Bronchial epithelial cell (primary cell): ENCODE measurements at places on chromosomes 4 and X.

GRCh38 chrX:54540289-54540688 is 10.3 kb downstream of the GNL3L start:
- no peak for DNase-seq

DNA sequence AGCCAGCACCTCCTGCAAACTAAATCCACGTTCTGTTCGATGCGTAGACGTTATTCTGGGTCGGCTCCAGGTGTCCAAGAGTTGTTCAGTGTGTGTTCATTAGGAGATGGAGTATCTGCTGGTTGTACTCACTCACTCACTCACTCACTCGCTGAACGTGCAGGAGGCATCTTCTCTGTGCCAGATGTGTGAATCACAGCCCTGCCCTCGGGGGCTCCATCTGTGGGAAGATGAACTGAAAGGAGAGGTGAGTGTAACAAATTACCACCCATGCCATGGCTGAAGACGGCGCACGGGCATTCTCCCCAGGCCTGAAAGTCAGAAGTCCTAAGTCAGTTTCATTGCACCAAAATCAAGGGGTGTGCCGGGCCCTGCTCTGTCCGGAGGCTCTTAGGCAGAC is 16.1 kb downstream of the NSG1 start:
- DNase-seq: peak; percentile 68

DNA sequence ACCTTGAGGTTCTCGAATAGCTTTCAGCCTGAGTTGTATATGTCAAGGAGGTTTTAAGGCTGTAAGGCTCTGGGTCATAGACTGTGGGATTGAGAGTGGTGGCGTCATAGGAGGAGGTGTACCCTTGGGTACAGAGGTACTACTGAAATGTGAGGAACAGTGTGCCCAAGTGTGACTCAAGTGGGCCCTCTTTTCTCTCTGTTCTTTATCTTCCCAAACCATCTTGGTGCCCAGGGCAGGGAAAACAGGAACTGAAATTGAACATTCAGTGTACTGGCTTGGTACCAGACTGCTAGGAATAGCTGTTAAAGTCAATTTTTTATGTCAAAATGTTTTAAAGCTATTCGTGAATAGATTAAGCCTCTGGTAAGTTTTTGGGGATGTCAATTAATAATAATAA is 136.2 kb upstream of the RPS6KA3 start:
- no peak for DNase-seq

- DNase-seq: no peak
Measured at GRCh38 chr4:139689093-139689722, 23.6 kb downstream of the MGST2 start.

DNA sequence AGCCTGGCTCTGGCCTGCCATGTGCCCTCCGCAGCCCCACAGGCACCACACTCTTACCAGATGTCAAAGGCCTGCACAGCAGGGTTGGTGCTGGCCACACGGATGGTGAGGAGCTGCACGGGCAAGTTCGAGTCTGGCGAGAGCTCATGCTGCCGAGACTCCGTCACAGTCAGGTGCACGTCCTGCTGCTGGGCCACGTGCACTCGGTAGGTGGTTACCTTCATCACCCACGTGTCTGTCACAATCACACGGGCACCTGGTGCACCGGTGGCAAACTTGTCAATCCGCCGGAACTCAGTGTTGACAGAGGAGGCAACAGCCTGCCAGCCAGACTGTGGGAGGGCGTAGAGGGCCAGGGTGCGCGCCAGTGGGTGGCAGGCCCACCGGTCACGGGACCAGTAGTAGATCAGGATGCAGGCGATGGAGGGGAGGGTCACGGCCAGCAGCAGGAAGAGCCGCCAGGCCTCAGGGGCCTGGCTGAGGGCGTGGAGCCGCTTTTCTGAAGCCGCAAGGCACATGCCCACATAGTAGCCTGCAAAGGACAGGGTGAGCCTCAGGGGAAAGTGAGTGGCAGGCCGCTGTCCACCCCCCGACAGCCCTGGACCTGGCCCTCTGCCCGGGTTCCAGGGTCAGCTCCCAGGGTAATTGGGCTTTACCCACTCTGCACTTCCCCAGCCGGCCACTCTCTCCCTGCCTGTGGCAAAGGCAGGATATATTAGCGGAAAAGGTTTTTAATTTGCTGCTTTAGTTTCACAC is 2.9 kb downstream of the TMEM129 start:
- DNase-seq: no peak

- DNase-seq: no peak
Measured at GRCh38 chrX:120749141-120749846, 119.4 kb upstream of the C1GALT1C1 start.

DNA sequence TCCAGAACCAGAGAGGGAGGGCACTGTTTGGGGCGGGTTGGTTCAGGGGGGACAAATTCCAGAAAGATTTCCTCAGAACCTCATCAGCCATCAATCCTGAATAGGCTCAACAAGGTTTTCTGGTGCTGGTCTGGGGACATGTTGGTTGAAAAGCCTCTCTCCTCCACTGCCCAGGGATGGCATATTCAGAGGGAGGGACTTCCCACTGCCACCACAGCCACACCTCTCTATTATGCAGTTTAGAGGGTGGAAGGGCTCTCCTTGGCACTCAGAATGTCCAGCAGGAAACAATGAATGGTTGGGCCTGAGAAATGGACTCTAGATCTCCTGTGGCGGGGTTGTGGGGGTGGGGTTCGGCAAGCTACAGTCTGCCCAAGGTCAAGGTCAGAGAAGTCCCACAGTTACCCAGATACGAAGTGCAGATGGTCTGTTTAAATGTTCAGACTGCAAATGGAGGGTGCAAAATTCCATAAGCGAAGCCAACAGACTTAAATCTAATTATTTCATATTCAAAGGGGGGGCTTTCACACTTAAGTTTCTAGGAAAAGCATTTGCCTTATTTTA is 70.7 kb downstream of the LEF1 start:
- DNase-seq: no peak

DNA sequence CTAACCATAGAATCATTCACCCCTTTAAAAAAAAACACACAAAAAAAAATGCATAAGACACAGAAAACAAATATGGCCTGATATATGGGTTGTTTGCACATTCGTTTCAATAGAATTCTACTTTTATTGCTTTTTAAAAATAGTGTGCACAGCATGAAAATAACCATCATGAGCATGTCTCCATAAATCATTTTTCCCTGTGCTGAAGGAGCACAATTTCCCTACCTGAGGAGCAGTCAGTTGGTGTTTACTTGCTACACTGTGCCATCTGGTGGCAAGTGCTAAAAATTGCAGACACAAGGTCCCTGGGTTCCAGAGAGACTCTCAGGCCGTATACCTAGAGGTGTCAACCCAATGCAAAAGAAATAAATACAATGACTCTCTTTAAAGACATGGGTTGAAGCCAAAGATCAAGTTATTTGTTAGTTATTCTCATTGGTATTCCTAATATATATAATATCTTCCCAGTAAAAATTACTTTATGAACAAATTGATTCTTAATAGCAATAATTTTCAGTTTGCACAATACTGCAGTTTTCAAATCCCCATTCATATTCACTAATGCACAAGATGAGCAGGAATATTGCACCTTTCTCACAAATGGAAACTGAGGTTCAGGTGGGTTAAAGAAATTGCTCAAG is 551.4 kb downstream of the IQCM start:
- DNase-seq: peak; percentile 52

GRCh38 chr4:143406523-143406922 is 69.8 kb downstream of the GAB1 start:
- no peak for DNase-seq

DNA sequence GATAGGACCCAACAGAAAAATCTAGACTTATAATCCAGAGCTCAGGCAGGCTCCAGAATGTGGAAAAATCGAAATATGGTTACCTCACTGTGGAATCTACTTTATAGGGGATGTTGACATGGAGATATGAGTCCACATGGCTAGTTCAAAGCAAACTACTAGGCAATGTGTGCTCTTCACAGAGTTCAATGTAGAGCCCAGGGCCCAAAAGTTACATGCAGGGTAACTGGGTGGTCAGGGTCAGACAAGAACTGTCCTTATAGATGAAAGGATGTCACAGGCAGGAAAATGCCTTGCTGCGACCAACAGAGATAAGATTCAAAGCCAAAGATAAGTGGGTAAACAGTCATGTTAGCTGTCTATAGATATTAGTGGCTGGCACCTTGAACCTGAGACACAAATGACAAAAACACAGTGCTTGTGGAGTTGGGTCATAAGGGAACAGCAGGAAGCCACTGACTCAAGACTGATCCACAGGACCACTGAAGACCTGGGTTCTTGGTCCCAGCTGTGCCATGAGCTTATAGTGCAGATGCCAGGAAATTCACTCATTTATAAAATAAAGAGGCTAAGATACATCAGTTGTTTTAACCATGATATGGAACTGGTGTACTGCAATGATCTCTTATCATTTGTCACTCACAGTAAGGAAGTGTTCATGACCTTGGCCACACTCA is 101.7 kb upstream of the MBNL3 start:
- DNase-seq: no peak

DNA sequence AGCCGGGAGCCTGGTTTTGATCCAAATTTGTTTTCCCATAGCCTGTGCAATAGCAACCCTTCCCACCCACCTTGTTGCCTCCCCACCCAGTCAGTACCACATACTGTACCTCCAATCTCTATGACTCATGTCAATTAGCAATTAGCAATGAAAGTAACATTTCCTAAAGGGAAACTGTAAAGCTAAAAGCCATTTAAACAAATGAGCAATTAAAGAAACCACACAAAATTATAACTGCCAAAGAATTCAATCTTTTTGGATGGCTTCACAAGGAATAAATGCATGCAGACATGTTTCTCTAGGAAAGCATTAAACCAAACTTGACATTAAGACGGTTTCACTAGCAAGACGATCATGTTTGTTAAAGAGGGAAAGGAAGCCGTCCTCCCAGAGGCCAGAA is 169.0 kb upstream of the MAP3K15 start:
- DNase-seq: no peak

DNA sequence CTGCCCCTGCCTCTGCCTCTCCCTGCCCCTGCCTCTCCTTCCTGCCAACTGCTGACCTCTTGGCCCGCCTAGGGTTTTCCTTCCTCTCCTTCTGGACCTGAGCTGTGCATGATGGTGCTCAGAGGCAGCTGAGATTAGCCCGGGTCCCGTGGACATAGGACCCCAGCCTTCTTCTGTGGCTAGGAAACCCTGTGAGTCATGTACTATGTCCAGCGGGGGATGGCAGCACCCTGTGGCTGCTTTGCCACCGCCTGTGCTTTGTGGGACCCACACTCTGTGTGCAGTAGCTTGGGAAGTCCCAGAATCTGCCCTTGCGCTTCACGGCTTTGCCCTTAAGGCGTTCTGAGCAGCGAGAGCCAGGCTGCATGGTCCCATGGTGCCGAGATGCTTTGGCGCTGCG is 105.5 kb upstream of the PSAPL1 start:
- DNase-seq: no peak

DNA sequence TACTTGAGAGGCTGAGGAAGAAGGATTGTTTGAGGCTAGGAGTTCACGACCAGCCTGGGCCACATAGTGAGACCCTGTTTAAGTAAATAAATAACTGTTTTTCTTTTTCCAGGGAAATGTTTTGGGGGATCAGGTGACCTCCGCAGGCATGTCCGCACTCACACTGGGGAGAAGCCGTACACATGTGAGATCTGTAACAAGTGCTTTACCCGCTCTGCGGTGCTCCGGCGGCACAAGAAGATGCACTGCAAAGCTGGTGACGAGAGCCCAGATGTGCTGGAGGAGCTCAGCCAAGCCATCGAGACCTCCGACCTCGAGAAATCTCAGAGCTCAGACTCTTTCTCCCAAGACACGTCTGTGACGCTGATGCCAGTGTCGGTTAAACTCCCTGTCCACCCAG is 30.5 kb downstream of the ZBTB49 start:
- no peak for DNase-seq

DNA sequence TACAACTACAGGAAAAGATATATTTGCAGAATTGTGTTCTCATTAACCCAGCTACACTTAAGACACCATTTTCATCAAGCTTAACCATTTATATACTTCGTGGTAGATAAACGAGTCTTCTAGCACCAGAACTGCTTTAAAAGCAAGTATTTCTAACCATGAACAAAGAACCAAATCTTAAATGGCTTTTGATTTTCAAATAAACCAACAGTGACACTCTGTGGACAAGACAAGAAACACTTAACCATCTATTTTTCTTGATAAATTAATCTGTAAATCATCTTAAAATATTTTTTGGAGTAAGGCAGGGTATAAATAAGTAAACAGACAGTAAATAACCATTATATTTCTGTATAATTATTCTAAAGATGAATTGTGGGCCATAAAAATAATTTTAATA is 10.2 kb downstream of the BEND2 start:
- DNase-seq: peak; percentile 13

GRCh38 chr4:111854494-111855087 is 290.7 kb upstream of the FAM241A start:
- DNase-seq: peak; percentile 49
